ENCODE measurements at places on chromosomes 16 and 17.
A peak's percentile ranks its signal among the peaks of the same experiment; 100 is the strongest.

DNA sequence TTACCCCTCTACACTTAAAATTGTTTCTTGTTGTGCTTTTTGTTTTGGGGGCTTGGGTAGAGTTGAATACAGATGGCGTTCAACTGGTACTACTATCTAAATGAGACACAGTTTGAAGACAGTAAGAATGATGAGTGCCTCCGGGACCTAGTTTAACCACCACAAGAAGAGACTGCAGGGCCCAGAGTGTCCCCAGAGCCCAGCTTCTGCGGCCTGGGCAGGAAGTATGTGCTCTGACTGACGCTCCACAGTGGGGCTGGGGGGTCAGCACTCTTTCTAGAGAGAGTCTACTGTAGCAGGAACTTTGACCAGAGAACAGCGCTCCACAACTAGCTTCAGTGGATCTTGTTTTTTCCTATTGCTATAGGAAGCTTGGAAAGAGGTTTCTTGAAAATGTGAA is 174.0 kb downstream of the VPS53 start:
- DNase-seq: no peak

DNA sequence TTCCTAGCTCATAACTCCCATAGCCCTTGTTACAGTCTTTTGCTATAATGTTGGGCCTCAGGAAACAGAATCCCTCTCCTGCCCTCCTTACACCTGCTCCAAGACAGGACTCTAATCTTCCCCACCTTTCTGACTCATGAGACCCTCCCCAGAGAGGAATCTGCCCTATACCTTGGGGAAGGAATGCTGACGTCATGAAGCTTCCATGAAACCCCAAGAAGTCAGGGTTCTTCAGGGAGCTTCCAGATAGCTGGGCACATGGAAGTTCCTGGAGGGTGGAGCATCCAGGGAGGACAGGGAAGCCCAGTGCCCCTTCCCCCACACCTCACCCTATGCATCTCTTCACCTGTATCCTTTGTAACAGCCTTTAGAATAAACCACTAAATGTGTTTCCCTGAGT is 285.7 kb downstream of the SOX9 start:
- no peak for DNase-seq

- peak; percentile 26 for DNase-seq
These were observed 23.7 kb upstream of the CYLD start for GRCh38 chr16:50718061-50718760.

GRCh38 chr17:51640108-51640622 is 379.8 kb downstream of the UTP18 start:
- DNase-seq: no peak

- no peak for DNase-seq
These were observed 29.4 kb downstream of the HMOX2 start for GRCh38 chr16:4505356-4506147.
